ENCODE measurements at places on chromosomes 1 and 21.

- DNase-seq: no peak
Observed at GRCh38 chr1:23827717-23828116, 2.5 kb upstream of the HMGCL start.

DNA sequence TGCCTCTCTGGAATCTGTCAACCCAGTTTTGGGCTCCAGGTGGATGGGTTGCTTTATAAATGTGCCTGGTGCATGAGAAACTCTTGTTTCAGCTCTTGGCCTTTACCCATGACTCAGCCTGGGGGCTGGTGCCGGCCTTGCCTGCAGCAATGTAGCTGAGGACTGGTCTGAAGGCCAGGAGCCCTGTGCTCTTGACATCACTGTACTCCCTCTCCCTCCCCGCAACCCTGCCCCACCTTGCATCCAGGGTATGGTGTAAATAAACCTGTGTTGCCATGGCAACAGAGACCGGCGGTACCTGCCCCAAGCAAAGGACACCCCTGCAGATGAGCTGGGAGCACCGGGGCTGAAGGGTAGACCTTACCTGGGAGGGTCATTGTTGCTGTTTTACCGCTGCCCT lies 13.3 kb downstream of the FAM151A start:
- DNase-seq: no peak

GRCh38 chr1:195851804-195852203 lies 756.4 kb downstream of the KCNT2 start:
- DNase-seq: no peak

DNA sequence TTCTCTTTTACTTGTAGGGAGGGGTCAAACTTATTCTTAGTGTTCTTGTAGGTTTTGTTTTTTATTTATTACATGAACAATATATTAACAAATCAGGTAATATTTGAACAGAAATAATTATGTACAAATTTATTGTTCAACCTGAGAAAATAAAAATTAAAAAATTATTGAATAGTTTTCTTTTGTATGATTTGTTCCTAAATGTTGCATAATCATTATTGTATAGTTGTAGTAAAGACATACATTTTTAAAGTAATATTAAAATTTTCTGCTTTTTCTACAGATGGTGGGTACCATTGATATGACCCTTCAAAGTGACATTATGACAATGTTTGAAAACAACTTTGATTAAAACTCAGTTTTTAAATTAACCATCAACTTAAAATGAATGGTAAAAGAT lies 15.9 kb upstream of the EPHX4 start:
- no peak for DNase-seq

DNA sequence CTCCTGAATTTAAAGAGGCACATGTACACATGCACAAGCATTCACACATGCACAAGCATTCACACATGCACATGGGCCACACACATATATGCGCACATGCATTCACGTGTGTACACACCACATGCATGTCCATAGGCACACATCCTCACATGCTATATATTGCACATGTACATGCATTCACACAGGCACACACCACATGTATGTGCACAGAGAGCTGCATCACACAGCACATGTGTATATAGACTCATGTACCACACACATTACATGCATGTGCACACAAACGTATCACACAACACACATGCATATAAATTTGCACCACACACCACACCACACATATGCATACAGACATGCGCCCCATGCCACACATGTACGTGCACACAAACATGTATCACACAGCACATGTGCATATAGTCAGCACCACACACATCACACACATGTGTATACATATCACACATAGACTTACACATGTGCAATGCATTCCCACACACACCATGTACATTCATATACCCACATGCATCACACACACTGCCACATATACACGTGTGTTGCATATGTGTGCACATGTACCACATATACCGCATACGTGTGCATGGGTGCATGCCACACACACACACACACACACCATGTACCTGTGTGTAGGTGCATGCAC lies 54.6 kb upstream of the COL18A1 start:
- DNase-seq: no peak

DNA sequence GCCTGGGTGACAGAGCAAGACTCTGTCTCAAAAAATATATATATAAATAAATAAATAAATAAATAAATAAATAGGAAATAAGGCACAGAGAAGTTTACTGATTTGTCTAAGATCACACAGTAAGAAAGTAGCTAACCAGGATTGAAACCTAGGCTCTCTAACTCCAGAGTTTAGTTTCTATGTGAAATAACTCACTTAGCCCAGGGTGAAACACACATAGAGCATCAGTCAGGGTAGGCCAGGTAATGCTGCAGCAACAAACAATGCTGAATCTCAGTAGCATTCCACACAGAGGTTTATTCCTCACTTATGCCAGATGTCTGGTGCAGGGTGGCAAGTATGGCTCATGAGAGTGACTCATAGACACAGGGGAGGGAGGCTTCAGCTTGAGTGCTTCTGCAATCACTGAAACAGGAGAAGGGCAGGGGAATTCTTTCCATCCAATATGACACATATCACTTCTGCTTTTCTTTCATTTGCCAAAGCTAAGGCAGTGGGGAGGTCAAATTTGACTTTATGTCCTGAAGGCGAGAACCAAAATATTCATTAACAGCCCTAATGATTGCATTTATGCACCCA lies 37.1 kb upstream of the KANK4 start:
- DNase-seq: peak; percentile 18

DNA sequence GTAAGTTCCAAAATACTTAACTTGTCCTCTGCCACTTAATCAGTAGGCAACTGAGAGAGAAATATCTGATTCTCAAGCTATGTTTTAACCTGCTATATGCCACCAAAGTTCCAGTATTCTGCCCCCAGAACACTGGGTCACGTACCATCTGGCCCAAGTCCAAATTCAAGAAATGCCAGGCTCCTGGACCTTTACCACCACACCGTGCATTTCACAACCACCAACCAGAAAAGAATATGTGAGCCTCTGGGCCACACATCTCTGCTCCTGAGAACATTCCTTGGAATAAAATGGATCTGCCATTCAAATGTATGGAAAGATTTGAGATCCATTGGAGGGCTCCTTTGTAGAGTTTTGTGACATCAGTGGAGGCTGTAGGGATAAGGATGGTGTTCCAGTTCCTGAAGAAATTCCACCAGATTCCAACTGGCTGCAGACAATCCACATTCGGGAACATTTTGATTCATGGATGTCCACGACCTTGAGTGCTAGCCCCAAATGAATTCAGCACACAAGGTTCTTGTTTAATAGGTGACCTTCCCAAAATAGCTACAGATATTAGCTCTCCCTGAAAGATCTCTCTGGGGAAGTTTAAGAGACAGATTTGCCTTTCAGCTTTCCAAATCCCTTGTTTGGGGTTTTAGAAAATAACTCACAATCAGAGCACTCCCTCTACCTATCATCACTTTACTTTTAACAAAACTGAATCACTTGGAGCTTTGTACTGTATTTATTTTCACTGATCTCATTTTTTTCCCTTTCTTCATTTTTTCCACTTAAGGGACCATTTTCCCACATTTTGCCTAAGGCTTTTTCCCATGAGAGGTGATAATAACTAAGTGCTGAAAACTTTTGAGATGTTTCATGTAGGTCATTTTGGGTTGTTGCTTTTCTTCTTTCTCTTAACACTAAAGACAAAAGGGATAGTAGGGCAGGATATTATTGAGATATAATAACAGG lies 128.4 kb upstream of the ZC3H11B start:
- no peak for DNase-seq

DNA sequence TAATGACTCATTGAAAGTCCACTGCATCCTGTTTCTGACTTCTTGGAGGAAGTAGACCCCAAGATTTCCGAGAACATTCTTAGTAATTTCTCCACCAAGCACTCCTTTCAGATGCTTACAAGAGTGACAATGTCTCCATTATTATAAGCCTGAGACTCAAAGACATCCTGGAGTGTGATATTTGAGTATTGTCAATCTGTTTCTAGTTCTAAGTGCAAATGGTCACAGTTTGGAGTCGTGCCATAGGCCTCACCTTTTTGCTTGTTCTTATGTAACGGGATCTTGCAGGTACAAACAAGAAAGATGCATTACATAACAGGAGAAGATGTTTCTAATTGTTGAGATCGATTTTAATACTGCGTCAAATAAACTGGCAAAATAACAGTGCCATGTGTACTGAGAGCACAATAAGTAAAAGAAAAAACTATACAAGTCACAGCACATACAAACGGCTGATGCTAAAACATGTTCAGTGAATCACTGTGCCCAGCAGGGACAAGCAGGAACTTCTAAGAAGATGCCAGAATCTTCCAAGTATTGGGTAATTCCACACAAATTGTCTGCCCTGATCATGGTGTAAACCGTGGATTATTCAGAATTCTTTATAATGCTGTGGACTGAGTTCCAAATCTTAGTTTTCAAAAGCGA lies 54.1 kb downstream of the CD2 start:
- DNase-seq: no peak

GRCh38 chr1:6692956-6693355 lies 8.7 kb downstream of the DNAJC11 start:
- no peak for DNase-seq

DNA sequence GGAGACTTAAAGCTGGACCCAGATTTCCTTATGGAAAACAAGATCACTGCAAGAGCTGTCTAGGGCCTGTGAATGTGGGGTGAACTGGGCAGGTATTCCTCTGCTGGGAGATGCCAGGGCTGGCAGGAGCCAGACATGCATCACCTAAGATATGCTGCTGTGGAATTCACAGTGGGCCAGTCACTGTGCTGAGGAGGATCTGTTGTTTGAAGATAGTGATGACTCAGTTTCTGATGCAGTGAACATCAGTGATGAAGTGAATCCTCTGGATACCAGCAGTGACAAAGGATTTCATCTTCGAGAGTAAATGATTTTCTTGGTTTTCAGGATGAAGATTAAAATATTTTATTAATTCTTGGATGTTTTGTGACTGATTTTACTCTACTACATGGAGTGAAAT lies 29.9 kb upstream of the CAMSAP2 start:
- DNase-seq: no peak

DNA sequence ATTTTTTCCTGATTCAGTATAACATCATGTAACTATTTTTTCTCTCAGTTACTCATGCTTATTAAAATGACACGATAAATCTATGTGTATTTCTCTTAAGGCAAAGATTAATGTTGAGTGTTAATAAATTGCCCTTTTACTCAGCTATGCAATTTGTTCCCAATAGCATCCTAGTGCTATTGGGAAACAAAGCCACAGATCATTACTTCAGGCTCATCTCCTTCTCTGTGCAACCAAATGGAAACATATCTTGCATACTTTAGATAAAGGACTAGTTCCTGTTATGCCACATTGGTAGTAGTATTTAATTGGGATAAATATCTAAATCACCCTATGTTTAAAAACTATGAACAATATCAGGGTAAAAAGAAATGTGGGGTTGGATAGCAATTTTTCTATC lies 106.2 kb downstream of the PLPPR4 start:
- no peak for DNase-seq

DNA sequence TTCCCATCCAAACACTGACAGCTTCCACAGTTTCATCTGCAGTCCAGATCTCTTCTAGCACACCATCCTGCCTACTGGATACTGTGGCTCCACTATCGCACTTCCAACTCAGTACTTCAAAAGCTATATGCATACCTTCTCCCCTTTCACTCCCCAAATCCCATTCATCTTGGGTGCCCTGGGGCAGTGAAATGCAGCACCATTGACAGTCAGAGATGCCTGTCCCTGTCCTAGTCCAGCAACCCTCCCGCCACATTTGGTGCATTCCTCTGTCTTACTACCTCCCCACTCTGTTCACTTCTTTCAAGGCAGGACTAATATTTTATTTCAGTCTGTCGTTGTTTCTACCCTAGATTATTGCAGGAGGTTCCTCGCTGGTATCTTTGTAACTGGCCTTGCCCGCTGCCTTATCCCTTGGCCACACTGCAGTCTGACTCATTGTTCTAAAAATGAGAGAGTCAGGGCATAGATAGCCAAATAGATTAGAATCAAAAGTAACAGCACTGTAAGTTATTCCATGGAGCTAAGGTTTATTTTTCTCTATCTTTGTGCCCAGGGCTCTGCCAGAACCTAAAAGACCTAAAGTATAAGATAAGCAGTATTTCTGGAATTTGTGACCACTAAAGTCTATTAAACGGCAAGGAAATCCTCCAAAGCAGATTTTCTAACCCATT lies 96.7 kb downstream of the ESRRG start:
- DNase-seq: no peak

- DNase-seq: no peak
Observed at GRCh38 chr1:78911956-78912880, 94.3 kb downstream of the ADGRL4 start.

- DNase-seq: no peak
Observed at GRCh38 chr1:44693159-44693558, 18.6 kb downstream of the ARMH1 start.

DNA sequence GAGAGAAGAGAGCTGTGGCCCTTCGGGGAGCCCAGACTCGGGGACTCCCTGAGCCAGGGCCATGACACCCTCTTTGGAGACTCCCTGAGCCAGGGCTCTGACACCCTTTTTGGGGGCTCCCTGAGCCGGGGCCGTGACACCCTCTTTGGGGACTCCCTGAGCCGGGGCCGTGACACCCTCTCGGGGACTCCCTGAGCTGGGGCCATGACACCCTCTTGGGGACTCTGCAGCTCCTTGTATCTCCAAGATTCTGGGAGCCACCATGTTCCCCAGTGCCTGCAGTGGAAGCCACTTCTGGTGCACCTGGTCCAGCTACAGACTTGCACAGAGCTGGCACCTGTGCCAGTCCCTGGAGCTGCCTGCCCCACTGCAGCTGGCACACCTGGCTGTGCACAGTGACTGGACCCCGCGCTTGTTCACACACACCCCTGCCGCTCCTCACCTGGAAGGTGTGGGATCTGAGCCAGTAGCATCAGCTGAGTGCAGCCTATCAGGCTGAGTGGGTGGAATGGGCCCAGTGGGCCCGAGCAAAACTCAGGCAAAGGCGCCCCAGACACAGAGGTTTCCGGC lies 3.8 kb upstream of the SSU72 start:
- no peak for DNase-seq

DNA sequence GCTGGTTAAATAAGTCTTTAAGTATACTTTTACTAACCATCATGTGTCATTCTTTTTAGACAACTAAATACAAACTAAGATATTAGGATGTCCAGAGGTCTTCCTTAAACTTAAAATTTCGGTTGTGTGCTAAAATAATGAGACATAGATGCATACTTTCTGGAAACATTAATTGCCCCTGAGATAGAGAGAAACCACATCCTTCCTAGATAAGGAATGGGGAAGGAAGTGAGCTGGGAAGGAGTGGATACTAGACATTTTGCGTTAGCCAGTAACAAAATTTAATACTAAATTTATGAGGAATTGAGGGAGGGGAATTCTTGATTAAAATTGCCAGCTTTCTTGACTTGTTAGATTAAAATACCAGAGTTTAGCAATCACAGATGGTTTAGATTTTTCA lies 37.1 kb upstream of the PTGS2 start:
- no peak for DNase-seq

- DNase-seq: no peak
Observed at GRCh38 chr1:107110326-107110725, 30.5 kb upstream of the NTNG1 start.

GRCh38 chr1:47514229-47514628 lies 76.4 kb downstream of the FOXD2 start:
- no peak for DNase-seq

DNA sequence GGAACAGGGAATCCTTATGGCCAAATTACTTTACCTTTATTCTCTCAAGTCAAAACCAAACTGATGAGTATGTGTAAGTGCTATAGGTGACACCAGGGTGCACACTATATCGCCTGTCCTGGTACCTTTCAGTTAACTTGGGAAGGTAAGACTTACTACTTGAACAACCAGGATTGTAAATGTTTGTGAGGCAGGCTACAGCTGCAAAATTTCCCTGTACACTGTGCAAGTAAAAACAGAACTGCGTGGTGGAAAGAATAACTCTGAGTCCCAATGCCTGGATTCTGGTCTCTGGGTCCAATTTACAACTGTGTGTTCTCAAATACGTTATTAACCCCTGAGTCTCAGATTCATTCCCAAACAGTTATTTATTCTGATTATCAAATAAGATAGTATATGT lies 73.5 kb downstream of the TENT5C start:
- DNase-seq: no peak
